ENCODE measurements at places on chromosomes 2 and 18.

DNA sequence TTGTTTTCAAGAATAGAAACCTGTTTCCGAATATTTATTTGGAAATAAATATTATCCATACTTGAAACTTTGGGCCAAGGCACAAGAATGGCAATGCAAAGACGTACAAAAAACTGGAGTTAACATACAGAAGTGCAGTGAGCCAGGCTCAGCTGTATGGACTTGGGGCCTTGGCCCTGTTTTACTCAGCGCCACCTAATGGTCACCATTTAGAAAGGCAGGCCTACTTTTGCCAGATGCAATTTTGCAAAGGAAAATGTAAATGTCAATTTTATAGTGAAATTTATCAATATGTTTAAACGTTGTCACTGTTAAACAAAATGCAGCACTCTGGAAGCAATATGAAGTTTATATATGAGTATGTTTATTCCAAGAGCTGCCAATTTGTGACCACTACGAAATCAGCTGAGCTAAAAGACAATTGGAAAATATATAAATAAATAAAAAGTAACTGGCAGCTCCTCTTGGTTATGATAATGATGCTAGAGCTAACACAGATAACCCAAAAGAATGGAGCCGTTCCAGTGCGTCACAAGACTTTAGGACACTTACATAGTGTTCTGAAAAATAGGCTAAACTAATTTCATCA lies 155.0 kb downstream of the ARHGAP15 start:
- peak; percentile 14 for DNase-seq

- no peak for DNase-seq
Observed at GRCh38 chr18:12410081-12410481, 2.4 kb downstream of the PRELID3A start.

DNA sequence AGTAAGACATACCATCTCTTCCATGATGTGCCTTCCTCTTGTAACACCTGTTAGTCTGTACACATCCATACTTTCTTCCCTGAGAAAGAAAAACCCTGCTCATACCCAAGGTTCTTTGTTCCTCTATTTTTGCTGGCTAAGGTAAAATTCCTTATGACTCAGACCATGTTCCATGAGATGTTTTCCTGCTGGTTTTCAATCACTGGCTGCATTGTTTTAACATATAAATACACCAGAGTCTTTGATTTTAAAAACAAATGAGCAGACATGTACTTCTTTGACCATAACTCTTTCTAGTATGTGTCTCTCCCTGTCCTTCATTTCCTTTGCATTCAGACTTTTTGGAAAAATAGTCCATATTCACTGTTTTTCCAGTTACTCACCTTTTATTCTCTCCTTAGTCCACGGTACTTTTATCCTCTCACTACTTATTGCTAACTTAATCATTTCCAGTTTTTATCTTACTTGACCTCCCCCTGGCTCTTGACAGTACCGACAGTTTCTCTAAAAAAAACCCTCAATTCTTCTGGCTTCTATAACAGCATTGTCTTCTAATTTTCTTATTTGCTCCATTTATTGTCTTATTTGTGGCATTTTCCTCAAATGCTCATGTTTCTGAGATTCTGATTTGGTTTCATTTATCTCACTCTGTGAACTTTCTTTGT lies 4.3 kb downstream of the VAPA start:
- DNase-seq = no peak

DNA sequence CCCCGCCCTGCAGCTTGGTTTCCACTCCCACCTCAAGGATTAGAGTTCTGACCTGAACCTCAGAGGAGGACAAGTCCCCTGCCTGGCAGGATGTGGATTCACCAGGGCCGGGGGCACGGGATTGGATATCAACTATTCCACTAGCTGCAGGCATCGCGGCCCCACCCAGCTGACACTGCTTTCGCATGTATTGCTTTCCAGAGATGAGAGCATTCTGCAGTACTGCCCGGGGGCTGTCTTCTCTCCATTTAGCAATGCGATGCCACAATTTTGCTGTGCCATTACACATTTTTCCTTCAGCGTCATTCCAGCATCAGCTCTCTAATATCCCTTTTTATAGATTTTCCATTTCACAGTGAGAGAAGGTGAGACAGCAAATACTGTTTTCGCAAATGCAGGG lies 42.0 kb downstream of the CTIF start:
- no peak for DNase-seq

DNA sequence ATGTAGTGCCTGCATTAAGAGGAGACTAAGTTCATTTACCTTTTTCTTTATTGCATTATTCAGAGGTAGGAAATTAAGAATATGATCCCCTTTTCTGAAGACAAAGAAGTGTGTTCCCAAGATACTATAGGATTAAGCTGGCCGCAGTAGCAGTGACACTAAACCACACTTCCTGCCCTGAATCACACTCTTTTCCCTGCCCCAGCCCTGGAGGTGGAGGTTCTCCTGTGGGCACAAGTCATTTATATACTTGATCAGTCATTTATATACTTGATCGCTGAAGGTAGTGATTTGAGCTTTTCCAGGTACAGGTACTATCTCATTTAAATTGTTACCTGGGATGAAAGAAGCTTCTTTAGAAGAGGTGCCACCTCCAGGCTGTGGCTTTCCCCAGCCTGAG lies 78.6 kb downstream of the ARMC9 start:
- DNase-seq = no peak

DNA sequence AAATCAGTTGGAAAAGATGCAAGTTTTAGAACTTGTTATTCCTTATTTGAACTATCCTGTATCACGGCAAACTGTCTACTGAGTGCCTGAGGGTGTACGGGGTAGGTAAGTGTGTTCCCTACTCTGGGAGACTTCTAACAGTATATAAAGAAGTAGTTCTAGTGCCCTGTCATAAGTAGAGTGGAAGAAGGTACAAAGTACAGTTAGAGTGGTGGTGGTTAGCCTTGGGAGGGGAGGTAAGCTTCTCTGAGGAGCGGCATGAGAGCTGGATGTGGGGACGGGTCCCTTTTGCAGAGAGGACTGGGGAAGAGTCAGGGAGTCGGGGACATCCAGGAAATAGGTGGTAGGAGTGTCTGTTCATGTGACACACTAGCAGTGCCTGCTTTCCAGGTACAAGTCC lies 48.5 kb downstream of the DGKD start:
- DNase-seq = no peak

DNA sequence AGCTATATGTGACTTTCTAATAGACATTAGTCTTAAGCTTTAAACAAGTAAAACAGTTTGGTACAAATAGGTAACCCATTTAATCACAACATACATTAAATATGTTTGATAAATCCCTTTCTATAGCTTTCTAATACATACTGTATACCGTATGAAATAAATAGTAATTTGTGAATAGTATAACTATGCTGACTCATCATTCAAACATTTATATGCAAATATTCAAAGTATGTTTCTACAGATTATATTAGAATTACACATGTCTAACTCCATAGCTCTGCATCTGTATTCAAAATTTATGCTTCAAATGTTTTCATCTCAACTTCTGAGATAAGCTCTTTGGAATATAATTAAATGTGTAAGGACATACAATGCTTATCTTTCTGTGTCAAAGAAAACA lies 142.7 kb upstream of the ZNF804A start:
- no peak for DNase-seq

DNA sequence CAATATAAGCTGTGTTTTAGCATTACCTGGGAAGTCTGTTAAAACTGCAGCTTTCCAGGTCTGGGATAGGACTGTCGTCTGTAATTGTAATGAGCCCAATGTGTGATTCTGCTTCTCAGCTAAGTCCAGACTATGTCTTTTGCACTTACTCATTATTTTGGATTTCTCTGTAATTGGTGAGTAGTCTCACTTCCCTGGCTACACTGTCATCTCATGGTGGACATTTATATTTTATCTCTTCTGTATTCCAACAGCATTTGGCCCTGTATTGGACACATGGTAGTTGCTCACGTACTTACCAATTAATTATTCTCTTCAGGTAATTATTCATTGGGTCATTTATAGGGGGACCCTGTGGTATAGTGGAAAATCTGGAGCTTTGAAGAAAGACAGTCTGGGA lies 28.0 kb downstream of the LHCGR start:
- no peak for DNase-seq

DNA sequence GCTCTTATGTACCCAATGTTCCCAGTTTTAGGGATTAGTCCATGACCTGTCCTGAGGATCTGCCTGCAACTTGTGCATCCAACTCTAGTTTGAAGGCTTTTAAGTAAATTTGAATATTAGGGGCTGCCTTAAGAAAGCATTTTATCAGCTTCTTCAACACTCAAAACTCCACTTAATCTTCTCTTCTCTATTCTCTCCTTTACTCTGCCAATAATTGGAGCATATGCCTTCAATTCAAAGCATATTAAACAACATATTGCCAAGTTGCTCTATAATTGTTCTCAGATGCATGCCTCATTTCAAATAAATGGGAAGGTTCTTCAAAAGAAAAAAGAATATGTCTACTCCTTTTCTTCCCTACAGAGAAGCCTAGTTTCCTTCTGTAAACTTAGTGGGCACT lies 84.8 kb upstream of the NCKAP5 start:
- DNase-seq = no peak

GRCh38 chr2:10457846-10458598 lies 9.9 kb upstream of the ODC1 start:
- no peak for DNase-seq

GRCh38 chr2:165889798-165890197 lies 63.8 kb downstream of the TTC21B start:
- DNase-seq = no peak

DNA sequence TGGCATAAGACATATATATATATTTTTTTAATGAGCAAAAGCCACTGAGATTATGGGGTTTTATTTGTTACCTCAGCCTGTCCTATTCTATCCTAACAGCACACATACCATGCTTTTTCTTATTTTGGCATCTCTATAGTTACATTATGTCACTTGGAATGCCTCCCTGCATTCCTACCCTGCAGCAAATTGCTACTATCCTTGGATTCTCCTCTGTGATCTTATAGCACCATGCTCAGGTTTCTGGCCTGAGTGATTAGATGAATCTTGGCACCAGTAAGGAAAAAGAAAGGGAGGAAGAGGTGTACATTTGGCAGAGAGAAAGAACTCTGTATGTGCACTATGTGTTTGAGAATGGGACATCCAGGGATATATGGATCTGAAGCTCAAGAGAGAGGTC lies 86.3 kb upstream of the PELI1 start:
- DNase-seq = no peak

GRCh38 chr18:42425025-42425424 lies 470.0 kb downstream of the PIK3C3 start:
- no peak for DNase-seq

- no peak for DNase-seq
Observed at GRCh38 chr2:124018890-124019289, 6.2 kb upstream of the CNTNAP5 start.

- DNase-seq = no peak
Observed at GRCh38 chr2:135299658-135300244, 231.3 kb downstream of the ZRANB3 start.

GRCh38 chr2:134361648-134362047 lies 107.8 kb downstream of the MGAT5 start:
- no peak for DNase-seq

GRCh38 chr2:25966531-25967270 lies 15.6 kb downstream of the KIF3C start:
- DNase-seq = no peak

DNA sequence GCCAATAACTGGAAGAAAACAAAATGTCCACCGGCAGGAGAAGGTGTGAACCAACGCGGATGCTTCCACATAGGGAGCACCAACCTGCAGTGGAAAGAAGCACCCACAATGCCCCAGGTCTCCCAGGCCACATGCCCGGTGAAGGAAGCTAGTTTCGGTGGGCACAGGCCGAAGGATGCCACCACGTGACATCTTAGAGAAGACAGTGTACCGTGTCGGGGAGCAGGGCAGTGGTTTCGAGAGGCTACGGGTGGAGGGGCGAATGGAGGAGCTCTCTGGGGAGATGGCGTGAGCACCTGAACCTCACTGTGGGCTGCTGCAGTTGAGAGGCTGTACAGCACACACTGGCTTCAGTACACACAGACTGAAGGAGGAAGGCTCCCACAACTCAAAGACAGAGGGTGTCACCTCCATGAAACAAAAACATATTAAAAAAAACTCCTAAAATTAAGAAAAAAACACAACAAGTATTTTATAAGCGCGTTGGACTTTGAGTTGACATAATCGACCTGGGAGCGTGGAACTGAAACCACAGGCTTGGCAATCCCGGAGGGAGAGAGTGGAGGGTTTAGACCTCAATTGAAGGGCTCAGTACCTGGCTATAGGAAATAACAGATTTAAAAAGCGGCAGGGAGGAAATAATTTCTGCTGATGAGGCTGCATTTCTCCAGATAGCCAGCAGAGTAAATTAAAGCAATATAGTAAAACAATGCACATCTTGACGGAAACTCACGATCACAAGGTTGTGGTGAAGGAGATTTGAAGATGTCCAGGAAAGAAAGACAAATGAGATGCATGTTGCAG lies 160.1 kb downstream of the RTP5 start:
- no peak for DNase-seq

- DNase-seq = no peak
Observed at GRCh38 chr2:240183006-240183874, 42.8 kb upstream of the OTOS start.

GRCh38 chr2:206158563-206159345 lies 490 bp downstream of the NDUFS1 start:
- DNase-seq = no peak

GRCh38 chr2:111678651-111679050 lies 205.3 kb downstream of the ANAPC1 start:
- no peak for DNase-seq

DNA sequence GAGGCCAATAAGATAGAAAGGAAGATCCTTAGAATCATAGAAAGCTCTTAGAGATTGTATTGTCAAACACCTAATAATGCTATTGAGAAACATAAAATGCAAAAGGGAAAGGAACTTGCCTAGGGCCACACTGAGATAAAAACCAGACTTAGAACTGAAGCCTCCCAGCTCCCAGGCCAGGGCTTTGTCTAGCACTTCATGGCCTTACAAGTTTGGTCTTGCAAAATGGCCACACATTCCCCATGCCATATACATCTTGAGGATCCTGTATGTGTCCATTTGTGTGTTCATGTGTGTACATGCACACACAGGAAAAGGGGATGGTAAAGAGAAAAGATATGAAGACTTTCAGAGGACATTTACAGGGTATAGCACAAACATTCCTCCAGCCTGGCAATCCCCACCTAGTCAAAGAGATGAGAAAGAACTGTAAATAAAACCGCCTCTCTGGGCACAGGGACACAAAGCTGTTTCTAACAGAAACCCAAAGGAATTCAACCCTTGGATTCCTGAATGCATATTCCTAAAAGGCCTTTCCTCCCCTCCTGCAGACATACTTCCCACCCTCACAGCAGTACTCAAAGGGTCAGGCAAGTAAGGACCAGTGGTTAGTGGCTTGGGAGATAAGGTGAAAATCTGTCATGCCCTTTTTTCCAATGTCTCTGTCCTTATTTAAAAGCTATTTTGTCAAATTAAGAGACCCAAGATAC lies 99.7 kb upstream of the KLHL29 start:
- no peak for DNase-seq

DNA sequence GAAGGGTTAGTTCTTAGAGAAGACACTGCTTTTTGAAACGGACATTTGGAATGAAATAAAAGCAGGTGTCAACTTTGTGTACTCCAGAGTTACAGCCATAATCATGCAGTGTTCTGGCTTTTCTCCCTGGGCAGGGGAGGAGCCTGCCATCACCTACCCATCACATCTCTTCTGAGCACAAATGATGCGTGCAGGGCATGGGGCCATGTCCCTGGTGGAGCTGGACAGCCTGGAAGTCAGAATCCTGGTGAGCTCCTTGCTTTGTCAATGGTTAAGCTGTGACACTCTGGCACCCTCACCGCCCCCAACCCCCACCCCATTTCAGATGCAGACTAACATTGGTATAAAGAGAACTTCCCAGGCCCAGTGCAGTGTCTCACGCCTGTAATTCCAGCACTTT lies 53.1 kb downstream of the PDCL3 start:
- no peak for DNase-seq
